ENCODE measurements at places on chromosomes 12 and 14.

- no peak for DNase-seq
These were observed 4.4 kb upstream of the TDRD9 start for GRCh38 chr14:103923863-103924262.

GRCh38 chr12:32494656-32495055 is 95.3 kb downstream of the FGD4 start:
- DNase-seq, result no peak

GRCh38 chr12:122311696-122312095 is 45.4 kb upstream of the VPS33A start:
- no peak for DNase-seq

DNA sequence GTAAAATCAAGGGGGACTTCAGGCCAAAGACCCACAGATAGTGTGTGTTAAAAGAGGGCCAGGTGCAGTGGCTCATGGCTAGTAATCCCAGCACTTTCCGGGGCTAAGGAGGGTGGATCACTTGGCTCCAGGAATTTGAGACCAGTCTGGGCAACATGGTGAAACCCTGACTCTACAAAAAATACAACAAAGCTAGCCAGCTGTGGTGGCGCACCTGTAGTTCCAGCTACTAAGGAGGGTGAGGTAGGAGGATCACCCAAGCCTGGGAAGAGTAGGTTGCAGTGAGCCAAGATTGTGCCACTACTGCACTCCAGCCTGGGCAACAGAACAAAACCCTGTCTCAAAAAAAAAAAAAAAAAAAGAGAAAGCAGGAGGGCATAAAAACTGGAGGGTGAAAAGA is 8.5 kb downstream of the VCPKMT start:
- DNase-seq, result no peak

DNA sequence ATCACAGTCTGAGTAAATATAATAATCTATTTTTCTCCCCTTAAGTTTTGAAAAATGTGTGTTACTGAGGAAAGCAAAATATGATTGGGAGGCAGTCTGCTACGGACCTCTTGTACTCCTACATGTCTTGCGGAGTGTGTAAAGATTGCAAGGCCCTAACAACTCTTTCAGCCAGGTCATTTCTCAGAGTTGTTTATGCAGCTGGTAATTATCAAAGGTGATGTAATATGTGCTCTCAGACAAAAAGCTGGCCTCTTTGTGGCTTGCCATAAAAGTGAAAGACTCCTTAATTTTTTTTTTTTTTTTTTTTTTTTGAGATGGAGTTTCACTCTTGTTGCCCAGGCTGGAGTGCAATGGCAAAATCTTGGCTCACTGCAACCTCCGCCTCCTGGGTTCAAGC is 40.5 kb upstream of the MON2 start:
- no peak for DNase-seq

DNA sequence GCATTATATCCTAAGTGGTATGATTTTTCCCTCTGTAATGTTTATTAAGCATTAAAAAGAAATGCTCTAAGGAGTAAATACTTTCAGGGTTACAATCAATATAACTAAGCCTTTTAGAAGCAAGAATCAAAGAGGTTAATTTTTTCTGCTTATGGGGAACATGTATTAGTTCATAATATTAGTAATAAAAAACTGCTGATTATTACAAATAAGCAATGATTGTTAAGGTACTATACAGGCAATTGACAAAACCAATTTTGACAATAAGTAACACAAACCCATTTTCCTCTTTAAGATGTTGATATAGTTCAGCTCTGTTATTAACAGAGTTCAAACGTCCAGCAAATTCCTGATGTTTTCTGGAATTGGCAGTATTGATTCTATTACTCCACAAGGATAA is 31.8 kb downstream of the INTS13 start:
- DNase-seq, result no peak

Data from activated CD8-positive, alpha-beta memory T cell treated with anti-CD3 and anti-CD28 coated beads, Interleukin-2, amount 50 U/mL, for 4 hours (primary cell).